AG09309 (cell line): ENCODE measurements at places on chromosomes 2 and 18.

DNA sequence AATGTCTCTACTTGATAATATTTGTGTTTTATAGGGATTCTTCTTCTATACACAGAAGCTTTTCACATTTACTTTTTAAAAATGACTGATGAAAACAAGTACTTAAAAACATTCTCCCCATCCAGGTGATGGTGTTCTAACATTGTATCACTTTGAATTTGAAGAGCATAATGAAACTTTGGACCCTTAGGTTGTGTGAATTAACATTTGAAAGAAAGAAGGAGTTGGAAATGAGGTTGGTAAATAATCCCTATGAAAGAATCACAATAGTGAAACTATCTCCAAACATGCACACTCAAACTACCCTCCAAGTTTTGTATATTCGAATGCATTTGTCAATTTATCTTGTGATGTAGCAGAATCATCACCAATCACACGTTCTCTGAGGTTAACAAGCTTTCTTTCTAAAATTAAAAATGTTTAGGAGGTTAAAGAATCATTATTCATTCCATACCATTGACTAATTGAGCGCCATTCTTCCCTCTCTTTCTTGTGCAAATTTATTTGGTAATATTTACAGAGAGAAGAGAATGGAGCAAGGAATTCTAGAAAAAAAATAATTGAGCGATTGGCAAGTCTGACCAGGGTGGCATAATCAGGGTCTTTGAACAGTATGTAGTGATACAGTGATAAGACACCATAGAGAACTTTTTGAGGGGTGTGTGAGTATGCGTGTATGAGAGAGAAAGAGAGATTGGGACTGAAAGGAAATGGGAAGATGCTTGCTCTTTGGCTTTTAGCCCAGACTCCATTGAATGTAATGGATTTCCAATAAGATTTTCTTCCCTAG is 260.0 kb upstream of the NRXN1 start:
- DNase-seq, result no peak

- no peak for DNase-seq
Measured at GRCh38 chr2:64679673-64680425, 26.1 kb upstream of the SERTAD2 start.

DNA sequence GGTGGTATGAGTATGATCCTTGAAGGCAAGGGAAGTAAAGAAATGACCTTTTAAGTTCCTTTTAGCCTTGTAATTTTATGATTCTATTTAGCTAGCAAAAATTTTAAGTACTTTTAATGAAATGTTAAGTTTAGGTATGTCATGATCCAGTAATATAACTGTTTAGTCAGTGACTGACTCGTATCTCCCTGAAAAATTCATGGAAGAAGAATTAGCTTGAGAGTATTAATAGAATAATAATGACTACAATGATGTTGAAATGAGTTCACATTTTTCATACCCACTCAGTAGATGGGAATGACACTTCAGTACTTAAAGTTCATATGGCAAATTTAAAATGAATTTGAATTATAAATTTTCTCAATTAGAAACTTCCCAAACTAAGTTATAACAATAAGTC is 14.6 kb downstream of the RAB3GAP1 start:
- DNase-seq, result no peak

DNA sequence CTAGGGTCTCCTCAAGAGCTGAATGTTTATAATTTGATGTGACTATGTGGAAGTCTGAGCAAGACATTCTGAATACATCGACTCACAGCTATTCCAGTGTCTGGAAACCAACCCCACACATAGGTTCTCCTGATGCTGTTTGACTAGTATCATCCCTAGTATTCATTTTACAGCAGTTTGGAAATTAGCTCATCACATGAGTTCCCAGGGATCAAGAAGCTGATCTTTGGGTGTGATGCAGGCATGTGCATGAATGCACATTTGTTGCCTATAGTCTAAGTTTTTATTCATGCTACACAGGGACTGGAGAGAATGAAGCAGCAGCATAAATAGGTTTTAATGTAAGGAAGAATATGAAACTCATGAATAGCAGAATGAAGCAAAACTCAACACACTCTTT is 284.3 kb upstream of the SPRED2 start:
- no peak for DNase-seq

- no peak for DNase-seq
Measured at GRCh38 chr2:174516501-174517378, 29.9 kb upstream of the GPR155 start.

DNA sequence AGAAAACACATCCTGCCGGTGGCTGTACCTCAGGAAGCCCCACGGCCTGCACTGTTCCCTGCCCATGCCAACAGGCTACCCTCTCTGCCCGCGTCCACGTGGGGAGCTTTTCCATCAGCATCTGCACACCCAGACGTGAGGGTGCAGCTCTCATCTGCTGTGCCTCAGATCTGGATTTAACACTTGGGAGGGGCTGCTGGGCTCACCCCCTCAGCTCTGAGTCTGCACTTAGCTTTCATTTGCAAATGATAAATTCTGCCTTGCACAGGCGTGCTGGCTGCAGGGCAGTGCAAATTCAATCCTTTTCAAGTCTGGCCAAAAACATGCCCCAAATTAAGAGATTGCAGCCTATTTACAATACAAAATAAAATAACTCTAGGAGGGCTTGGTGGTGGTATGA is 245.7 kb downstream of the TWIST2 start:
- DNase-seq, result no peak

GRCh38 chr2:64379186-64379585 is 74.8 kb upstream of the LGALSL start:
- DNase-seq, result no peak

- DNase-seq, result peak; percentile 3
Measured at GRCh38 chr2:225400060-225400511, 576 bp downstream of the NYAP2 start.

- no peak for DNase-seq
Measured at GRCh38 chr2:215602997-215603396, 167.1 kb upstream of the FN1 start.

- no peak for DNase-seq
Measured at GRCh38 chr2:207135801-207136457, 29.8 kb downstream of the KLF7 start.

DNA sequence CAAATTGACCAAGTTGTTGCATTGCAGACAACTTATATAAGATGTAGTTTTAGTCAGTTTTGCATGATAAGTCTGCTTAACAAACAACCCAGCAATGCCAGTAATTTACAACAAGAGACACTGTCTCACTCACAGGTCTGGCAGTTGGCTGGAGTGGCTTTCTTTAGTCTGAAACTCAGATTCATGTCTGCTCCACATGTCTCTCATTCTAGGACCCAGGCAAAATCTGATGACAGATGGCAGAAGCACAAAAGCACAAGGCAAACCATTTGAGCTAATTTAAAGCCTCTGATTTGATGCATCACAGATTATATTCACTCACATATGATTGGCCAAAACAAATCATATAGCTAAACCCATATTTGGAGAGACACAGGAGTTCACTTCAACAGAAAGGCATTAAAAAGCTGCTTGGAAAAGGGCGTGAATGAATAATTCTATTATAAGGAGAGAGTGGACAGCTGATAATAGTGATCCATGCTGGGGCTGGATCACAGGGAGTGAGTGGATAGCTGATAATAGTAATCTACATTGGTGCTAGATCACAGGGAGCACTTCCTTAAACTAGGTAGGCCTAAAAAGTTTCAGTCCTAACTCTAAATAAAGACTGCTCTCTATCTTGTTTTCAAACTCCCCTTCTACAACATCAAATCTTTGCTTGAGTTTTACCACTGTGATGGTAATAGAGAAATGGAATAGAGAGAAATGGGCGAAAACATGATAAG is 593.2 kb upstream of the ZNF804A start:
- DNase-seq, result no peak

- DNase-seq, result no peak
Measured at GRCh38 chr18:76435316-76435989, 59.6 kb downstream of the ZNF516 start.

DNA sequence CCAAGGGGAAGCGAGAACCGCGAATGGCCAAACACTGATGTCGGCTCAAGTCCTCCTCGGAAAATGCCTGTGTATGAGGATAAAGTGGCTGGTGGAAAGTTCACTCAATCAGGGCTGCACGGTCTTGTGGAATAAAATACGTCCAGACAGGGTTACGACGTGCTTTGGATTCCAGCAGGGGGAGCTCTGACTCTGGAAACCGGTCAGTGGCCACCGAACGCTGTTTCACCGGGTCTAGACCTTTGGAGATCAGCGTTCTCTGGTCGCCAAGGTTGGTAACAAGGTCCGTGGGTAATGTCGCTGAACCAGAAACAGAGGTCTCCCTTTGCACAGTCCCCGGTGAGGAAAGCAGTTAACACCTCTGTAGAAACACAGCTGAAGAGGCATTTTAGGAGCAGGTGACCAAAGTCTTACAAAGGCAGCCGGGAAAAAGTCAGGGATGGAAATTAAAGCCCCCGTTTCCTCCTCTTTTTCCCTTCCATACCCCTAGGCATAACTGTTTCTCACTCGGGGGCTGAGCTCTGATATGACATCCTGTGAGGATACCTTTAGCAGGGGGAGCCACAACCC is 47.8 kb downstream of the CDCA7 start:
- DNase-seq, result peak; percentile 34

DNA sequence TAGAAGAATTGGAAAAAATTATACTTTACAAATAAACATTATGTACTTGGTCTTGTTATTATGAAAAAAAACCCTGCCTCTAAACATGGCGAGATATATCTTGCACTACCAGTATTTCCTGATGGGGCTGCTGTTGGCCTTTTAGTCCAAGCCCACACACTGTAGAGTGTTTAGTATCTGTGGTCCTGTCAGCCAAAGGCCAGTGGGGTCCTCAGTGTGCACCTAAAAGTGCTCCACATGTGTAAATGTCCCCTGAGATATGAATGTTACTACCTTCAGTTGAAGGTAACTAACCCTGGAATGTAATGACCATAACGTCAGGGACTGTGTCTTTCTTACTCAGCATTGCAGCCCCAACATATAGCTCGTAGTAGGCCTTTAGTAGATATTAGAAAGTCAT is 71.1 kb upstream of the HK2 start:
- no peak for DNase-seq

DNA sequence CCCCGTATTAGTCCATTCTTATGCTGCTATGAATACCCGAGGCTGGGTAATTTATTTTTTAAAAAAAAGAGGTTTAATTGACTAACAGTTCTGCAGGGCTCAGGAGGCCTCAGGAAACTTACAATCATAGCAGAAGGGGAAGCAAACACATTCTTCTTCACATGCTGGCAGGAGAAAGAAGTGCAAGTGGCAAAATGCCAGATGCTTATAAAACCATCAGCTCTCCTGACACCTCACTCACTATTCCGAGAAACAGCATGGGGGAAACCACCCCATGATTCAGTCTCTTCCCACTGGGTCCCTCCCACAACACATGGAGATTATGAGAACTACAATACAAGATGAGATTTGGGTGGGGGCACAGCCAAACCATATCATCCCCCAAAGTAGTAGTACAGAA is 2148.5 kb upstream of the PIK3C3 start:
- no peak for DNase-seq

DNA sequence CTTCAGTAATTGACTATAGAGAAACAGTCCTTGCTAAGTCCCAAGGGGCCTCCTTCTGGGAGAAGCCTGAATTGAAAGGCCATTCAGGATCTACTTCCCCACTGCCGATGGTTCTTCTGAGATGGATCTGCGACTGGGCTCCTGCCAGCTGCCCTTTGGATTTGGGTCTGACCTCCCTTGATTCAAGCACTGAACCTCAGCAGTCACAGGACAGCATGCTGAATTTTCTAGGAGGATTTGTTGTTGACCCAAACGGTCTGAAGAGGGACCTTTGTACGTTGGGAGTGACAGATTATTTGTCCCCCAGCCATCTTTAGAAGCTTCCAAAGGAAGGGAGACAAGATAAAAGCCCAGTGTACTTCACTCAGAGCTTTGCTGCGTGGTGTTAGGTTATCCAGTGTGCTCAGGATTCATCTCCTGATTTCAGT is 67.1 kb downstream of the NXPH2 start:
- DNase-seq, result no peak

DNA sequence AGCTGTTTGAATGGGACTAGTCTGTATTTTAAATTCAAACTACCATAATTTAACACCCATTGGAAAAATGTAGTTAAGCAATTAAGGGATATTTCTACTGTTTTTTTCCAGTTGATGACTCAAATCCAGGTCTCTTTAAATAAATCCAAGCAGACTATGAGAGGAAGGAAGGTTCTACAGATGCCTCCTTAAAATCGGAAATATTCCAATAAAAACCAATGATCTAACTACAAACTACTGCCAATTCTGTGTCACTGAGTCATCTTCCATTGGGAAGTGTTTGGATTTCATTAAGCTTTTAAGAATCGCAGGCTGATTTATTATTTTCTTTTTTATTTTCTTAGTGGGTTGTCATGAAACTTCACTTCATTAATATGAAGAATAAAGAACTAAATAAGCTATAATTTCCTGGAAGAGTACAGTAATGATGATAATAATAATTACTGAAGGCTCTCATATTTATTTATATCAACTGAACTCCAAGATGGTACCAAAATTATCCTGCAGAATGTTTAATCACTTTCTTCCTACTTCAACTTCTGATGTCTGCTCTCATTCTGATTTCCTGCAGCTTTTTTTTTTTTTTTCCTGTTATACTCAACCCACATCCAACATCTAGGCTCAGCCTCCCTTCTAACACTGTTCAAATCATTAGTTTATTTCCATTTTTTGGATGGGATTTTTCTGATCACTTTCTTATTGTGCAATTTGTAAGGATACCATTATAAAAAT is 166.3 kb upstream of the FN1 start:
- peak; percentile 71 for DNase-seq

- DNase-seq, result no peak
Measured at GRCh38 chr2:204272089-204272488, 273.2 kb upstream of the PARD3B start.

DNA sequence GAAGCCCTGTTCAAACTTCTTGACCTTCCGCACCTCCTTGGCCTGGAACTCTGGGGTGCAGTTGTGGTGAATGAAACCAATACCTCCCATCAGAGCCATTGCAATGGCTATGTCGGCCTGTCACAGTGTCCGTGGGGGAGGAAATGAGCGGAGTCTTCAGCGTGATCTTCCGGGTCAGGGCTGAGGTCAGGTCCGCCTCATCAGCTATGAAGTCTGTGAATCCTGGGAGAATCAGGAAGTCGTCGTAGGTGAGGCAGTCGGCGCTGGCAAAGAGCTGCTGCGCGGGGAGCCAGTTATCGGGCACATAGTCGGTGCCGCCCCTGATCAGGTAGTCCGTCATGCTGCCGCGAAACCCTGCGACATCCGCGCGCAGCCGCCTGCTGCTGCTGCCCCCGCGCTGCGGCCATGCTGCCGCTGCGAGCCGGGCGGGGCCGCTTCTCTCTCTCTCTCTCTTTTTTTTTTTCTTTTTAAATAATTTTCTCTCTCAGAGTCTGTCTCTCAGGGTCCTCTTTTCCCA is 154.1 kb upstream of the ZSWIM2 start:
- no peak for DNase-seq
